ENCODE measurements at places on chromosomes 11 and 22.

DNA sequence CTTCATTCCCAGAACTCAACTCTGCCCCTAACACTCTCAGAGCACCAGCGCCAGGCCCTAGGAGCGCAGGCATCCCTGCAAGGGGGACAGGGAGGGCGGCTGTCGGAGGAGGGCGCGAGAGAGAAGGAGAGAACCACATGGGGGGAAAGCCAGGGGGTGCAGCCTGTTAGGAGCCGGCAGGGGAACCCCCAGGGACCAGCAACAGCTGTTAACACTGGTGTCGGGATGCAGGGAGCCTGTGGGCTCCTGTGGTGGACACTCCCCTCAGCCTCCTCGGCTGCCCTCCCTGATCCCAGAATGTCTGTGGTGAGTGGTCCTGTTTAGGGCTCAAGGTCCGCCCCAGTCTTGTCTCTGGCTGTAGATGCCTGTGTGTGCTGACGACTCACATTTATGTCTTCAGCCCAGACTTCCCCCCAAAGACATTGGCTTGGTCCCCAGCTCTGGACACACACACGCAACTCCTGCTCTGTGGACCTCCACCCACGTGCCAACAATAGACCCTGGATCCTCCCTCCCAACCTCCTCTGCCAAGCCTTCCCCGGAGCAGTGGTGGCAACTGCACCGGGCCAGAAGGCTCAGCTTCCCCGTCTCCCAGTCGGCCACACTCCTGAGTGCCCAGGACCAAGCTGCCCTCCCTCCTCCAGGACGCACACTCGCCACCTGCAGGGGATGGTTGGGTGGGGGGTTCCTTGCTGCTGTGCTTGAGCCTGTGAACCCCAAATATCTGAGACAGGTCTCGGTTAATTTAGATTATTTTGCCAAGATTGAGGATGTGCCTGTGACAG is 817 bp upstream of the IFITM5 start:
- DNase-seq = no peak

DNA sequence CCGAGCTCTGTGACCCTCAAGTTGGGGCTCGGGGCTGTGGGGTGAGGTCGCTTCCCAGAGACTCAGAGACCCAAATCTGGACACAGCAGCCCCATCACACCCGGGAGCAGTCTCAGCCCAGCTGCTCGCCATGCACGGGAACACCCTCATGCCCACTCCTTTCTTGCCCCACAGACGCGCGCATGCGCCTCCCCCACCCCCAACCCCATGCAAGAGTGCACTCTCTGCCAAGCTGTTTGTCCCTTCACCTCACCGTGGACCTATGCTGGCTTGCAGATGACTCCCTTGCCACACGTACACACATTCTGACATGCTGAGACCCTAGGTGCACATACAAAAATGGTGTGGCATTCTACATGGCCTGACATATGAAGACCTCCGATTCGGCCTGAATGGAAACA is 478 bp upstream of the CD248 start:
- DNase-seq = no peak

DNA sequence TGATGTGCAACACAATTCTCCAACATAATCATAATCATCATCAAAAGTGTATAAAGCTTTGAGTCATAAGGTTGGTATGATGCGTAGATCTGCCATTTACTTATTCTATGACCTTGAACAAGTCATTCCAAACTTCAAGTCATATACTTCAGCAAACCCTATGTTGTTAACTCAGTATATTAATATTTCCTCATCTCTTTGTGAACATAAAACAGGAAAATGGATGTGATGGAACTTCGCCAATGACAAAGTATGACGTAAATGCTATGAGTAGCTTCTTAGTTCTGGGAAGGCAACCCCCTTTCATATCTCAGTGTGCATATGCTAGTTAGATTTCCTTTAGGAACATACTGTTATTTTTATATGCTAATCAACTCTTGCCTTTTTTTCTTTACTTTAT is 102.7 kb upstream of the ANO3 start:
- peak; percentile 44 for DNase-seq

GRCh38 chr11:12717851-12718291 is 43.6 kb downstream of the TEAD1 start:
- no peak for DNase-seq

GRCh38 chr11:110773442-110773841 is 61.2 kb upstream of the ARHGAP20 start:
- no peak for DNase-seq

DNA sequence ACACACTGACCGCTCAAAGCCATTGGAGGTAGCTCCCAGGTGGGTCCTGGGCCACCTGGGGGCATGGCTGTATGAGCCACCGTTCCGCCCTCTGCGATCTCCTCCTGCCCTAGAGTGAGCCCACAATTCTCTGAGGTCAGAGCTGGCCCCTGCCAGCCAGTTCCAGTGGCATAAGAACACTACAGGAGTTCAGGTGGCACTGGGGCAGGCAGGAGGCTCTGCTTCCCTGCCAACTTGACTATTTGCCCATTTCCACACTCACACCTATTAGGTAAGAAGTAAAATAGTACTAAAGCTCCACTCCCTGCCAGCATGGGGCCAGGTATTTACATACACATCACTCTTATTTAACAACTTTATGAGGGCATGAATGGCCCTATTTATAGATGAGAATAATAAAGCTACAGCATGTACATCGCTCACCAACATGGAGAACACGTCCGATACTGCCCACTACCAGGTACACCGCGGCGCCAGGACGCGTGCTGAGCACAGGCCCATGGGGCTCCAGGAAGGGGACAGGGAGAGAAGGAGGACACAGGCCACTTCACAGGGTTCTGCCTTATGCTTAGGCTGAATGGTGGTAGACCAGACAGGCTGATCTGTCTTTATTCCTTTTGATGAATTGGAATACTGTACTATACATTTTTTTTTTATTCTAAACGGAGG is 26.2 kb downstream of the PISD start:
- DNase-seq = no peak

DNA sequence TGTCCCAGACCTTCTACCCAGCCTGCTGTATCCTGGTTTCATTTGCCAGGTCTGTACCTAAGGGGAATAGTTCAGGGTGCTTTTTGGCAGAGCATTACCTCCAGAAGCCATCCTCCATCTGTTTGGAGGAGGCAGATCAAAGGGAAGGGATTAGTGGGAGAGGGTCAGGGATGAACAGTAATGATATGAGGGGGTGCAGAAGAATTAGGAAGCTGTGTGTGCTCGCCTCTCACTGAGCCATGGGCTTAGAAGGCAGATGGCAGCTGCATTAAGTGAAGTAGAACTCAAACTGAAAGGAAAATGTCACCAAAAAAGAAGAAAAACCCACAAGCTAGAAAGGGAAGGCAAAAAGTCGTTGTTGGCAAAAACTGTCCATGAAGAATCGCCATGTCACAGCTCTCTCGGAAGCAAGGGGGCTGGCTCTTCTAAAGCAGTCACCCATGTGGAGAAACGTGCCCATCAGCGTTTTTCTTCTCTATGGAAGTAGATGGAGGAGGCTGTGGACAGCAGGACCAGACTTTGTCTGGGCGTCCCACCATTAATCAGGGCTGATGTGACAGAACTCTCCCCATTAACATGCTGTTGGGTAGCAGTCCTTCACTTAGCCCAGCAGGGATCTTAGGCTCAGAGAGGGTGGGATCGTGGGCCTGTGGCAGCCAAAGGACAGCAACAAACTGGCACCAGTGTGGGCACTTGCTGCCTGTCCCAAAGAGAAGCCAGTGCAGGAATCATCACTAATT is 46.8 kb downstream of the CEP164 start:
- no peak for DNase-seq

GRCh38 chr11:28632338-28632737 is 524.1 kb downstream of the METTL15 start:
- no peak for DNase-seq

- DNase-seq = no peak
Measured at GRCh38 chr11:40291329-40291728, 1168.1 kb downstream of the LRRC4C start.

DNA sequence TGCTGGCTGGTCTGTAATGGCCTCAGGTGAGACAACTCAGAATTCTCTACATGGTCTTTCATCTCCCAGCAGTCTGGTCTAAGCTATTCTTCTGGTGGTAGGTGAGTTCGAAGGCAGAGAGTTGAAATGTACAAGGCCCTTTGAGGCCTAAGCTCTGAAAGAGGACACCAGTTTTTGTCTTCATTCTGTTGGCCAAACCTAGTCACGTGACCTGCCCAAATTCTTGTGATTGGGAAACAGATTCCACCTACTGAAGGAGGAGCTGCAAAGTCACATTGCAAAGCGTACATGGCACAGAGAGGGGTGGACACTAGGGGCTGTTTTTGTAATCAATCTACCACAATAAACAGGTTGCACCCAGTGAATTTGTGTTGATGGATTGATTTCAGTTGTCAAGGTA is 193.5 kb downstream of the NAV2 start:
- no peak for DNase-seq

- DNase-seq = no peak
Measured at GRCh38 chr22:36873614-36874308, 13.0 kb downstream of the NCF4 start.

GRCh38 chr11:94141511-94142307 is 13.1 kb downstream of the PANX1 start:
- DNase-seq = no peak

- no peak for DNase-seq
Measured at GRCh38 chr11:2864901-2865300, 20.7 kb downstream of the CDKN1C start.

DNA sequence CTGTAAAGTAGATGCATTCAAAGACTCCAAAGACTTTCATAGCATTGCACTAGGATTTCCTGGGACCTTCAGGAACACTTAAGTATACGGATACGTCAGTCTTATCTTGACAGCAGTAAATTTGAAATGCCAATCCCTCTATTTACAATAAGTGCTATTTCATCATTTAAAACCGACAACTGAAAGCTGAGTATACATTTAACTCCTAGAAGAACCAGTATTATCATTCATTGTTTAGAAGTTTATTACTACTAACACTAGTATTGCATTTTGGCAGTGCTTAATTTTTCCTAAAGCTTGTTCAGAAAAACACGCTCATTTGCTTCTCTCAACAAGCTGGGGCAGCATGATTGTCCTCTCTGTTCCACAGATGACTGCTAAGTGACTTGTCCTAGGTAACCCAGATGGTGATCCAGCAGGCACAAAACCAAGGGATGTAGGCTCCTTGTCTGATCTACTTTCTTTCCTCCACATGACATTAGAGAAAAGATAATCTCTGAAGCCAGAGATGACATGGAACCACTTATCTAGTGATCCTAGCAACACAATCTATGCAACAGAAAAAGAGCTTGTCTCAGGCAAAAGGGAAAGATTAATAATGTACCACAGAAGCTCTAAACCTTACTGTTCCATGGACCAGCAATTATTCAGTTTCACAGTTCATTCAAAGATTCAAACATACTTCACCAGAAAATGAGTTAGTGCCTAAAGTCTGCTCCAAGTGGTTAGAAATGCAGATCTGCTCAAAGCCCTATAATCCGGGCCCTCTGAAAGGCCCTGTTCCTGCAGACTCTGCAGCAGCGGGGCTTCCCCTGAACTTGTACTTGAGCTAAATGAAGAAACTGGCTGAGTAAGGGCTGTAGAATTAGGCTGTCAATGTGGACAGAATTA is 5.2 kb downstream of the MAML2 start:
- DNase-seq = no peak

DNA sequence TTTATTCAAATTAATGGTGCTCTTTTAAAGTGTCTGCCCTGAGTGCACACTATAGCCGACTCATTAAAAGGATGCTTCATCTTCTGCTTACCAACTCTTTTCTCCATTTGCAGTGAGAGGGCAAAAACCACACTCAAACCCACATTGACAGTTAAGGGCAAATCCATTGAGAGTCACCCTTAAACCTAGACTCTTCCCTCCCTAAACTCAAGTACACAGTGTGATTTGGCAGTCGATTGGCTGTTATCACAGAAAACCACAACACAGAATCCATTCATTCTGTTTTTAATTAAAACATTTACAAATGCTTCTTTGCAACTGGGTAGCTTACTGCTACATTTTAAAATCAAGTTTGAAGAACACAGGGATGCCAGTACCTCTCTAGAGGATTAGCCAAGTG is 120.0 kb downstream of the CADM1 start:
- no peak for DNase-seq
